ENCODE measurements at places on chromosomes 6 and 20. TPM values are rescaled to one million over a fixed set of nuclear protein-coding genes. Genes with fewer than 3 reads are reported as not detected.

The AVP gene
- polyA plus RNA-seq = not detected

- DNase-seq = peak; percentile 78
Measured at GRCh38 chr20:17747431-17747846, 47.7 kb downstream of the BANF2 start.

The PI3 gene
- polyA plus RNA-seq = not detected

DNA sequence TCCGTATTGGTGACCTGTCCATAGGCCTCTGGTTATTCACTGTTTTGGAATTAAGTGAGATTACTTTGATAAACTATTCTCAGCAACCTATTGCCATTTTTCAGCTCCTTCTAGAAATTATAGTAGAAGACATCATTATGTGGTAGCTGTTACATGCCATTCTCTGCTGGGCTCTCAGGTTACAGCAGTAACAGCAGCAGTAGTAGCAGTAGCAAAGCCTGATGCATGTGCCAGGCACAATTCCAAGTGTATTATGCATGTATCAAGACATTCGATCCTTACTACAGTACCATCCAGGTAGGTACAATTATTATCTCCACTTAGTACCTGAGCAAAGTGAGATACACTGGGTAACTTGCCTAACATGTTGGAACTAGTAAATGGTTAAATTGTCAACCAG, 74.3 kb downstream of the RPS12 start:
- DNase-seq = peak; percentile 24

GRCh38 chr6:117487821-117488220, 5.3 kb downstream of the DCBLD1 start:
- DNase-seq = no peak

- DNase-seq = no peak
Measured at GRCh38 chr6:53483423-53484353, 61.2 kb downstream of the GCLC start.

The EYA2 gene
- 5.1 TPM for polyA plus RNA-seq

- no peak for DNase-seq
Measured at GRCh38 chr6:57423468-57423867, 106.0 kb downstream of the PRIM2 start.

The NPEPL1 gene
- 3.6 TPM for polyA plus RNA-seq

GRCh38 chr6:79783670-79784394, 152.7 kb downstream of the SH3BGRL2 start:
- DNase-seq = no peak

DNA sequence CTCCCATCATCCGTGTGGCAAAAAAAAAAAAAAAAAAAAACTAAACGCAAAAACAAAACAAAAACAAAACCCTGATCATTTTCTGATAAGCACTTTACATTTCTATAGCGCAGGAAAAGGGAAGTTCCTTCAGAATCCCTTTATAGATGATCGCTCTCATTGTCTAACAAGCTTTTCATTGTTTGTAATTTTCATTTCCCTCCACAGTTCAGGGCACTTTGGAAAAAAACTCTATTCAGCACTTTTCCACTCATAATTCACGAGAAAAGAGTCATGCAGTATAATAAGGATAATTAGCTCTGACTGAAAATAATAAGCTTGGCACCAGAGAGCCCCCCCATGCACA, 89.4 kb upstream of the ATXN1 start:
- DNase-seq = no peak

The DDO gene
- polyA plus RNA-seq = 0.67 TPM

GRCh38 chr6:131739136-131739535, 28.3 kb upstream of the CTAGE9 start:
- DNase-seq = no peak

DNA sequence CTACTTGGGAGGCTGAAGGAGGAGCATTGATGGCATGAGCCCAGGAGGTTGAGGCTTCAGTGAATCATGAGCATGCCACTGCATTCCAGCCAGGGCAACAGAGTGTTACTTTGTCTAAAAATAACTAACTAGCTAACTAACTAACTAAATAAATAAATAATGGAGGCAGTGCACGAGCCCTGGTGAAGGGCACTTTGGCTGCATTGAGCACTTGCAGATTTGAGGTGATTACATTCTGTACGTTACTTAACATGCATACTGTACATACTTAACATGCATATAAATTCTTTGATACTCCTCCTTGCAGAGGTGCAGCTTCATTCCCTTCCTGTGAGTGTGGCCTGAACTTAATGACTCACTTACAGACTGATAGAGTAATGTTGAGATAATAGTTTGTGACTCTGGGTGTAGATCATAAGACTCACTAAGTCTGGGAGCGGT, 10.7 kb downstream of the HLA-A start:
- DNase-seq = peak; percentile 41

DNA sequence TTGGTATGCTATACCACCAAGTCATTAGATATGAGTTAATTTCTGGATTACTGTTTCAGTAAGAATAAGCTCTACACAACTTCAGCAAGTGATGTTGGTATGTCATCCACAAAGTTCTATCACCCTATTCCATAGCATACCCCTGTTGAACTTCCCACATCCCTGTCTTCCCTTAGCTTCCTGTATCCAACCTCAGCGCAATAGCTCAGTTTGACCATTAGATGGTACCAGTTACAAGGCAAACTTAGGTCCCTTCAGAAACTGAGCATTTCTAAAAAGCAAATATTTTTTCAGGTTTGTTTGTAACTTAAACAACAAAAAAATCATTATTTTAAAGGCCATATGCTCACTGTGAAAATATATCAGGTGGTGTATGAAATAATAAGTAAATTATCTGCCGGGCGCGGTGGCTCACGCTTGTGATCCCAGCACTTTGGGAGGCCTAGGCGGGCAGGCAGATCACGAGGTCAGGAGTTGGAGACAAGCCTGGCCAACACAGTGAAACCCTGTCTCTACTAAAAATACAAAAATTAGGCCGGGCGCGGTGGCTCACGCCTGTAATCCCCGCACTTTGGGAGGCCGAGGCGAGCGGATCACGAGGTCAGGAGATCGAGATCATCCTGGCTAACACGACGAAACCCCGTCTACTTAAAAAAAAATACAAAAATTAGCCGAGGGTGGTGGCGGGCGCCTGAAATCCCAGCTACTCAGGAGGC, 8.8 kb upstream of the MOG start:
- DNase-seq = no peak

The KCNG1 gene
- 20.3 TPM for polyA plus RNA-seq

All from AG04450 (cell line).